ENCODE measurements at places on chromosomes 4 and X. TPM values are rescaled to one million over a fixed set of nuclear protein-coding genes. Genes with fewer than 3 reads are reported as not detected.

GRCh38 chr4:113591982-113592381, 169.6 kb downstream of the CAMK2D start:
- DNase-seq: no peak

DNA sequence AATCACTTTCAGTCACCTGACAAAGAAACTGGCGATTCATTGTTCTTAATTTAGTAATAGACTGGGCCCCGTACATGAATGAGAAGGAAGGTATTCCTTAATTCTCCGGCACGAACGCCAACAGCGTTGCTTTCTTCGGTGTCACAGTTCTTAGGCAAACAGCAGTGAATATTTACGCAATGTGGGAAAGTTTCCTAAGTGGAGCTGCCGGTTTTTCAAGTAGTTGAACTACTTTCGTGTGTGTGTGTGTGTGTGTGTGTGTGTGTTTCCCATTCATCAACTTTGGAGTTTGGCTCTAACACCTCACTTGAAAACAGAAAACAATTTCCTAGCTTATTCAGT, 651 bp downstream of the NXT2 start:
- peak; percentile 83 for DNase-seq

DNA sequence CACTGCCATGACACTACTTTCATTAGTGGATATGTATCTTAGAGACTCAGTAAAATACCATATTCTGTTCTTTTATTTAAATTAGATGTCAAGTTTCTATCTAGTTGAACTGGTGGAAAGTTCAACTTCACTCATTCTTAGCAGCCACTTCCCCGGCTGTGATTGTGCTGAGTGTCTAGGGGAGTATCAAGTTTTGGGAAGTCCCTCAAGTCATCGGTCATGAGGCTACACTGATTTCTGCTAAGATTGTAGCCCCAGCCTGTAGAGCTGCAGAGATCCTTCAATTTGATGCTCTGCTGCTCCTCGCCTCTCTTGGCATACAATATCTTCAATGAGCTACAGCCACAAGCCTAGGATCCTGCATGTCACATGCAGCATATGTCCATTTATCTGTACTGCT, 53.9 kb downstream of the DMP1 start:
- DNase-seq: no peak

GRCh38 chr4:124997124-124997523, 284.6 kb upstream of the ANKRD50 start:
- no peak for DNase-seq

DNA sequence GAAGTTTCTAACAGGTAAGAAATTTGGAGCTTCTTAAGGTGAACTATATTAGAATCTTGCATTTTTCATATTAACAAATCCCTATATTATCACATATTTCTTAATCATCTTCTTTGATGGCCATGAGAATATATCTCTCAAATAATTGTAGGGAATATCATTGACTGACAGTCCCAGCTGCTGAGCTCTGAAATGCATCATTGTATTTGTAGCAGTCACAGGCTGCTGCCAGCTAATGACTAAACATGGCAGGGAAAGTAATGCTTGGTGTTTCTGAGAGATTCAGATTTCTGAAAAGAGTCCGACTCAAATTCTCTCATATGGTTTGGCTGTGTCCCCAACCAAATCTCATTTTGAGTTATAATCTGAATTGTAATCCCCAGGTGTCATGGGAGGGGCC, 171.9 kb downstream of the TRAM1L1 start:
- no peak for DNase-seq

GRCh38 chr4:41232406-41232805, 18.1 kb upstream of the APBB2 start:
- no peak for DNase-seq

- DNase-seq: peak; percentile 12
Measured at GRCh38 chr4:85842540-85842939, 367.6 kb downstream of the ARHGAP24 start.

DNA sequence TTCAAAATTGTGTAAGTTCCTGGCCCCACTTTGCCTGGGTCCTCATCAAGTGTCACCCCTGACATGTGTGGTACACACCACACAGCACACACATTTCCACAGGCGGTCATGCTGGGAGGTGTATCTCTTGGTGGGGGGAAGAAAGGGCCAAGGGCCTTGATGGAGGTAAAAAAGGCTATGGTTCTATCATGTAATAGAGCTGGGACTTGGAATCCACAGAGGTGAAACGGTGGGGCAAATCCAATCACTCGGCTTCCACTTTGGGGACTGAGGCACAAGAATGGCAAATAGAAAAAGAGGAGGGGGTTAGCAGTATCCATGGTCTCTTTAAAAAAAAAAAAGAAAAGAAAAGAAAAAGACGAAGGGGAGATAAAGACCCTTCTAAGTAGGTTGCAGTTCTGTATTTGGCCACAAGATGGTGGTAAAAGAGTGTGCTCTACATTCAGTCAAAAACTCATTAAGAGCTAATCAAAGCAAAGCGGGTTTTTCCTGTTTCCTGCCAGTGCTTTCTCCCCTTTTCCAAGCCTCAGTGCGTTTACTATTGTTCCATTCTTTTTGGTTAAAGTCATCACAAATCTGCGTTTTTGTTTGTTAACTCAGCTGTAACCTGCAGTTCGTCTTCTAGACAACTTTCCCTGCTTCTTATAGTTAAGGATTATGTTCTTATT, 37.0 kb upstream of the ATP6AP2 start:
- DNase-seq: peak; percentile 82

GRCh38 chrX:68945603-68946228, 116.9 kb downstream of the EFNB1 start:
- DNase-seq: peak; percentile 48

GRCh38 chrX:143632625-143633410, 3.1 kb downstream of the SLITRK4 start:
- peak; percentile 22 for DNase-seq

DNA sequence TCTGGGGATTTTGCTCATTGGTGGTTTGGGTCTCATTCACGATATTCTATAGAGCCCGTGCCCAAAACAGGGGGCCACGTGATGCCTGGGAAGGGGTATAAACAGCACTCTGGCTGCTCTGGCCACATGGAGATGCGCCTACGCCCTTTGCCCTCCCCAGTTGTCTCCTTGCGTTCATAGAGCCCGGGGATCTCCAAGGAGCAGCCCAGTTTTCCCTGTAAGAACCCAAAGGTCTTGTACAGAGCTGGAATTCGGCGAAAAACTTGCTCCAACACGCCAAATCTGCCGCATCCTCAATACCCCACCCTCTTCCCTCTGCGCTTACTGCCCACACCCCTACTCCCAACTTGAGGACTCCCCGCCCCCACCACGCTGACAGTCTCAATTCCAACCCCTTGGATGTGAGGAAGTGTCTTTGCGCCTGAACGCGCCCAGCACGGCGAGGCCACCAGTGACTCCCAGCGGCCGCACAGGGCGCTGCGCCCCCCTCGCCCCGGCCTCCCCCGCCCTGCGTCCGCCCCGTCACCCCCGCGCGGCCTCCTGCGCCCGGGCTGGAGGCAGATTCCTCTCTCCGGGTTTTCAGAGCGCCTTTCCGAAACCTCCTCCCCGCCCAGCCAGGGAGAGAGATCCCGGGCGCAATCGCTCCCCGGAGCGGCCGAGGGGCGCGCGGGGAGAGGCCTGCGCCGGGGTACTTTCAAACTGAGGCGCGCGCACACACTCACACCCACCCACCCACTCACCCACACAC, at the start of gene NHS:
TSS of gene NHS (plus strand) at position 582 of the 748 bp plus-strand sequence. CDS start 558 bp downstream, outside the sequence.
- DNase-seq: peak; percentile 83

DNA sequence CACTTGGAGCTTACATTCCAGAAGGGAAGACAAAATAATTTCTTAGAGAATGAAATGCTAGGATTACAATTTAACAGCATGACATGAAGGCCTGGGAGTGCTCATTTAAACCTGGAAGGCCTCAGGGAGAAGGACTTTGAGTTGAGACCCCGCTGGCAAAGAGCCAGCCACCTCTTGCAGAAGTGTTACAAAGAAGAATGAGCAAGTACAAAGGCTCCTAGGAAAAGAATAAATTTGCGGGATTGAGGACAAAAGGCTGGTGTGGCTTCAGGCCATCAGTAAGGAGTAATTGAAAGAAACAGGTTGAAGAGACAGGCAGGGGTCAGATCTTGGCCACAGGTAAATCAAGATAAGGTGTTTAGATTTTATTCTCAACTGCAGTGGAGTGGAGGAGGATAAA, 3.1 kb upstream of the ELOVL6 start:
- no peak for DNase-seq

DNA sequence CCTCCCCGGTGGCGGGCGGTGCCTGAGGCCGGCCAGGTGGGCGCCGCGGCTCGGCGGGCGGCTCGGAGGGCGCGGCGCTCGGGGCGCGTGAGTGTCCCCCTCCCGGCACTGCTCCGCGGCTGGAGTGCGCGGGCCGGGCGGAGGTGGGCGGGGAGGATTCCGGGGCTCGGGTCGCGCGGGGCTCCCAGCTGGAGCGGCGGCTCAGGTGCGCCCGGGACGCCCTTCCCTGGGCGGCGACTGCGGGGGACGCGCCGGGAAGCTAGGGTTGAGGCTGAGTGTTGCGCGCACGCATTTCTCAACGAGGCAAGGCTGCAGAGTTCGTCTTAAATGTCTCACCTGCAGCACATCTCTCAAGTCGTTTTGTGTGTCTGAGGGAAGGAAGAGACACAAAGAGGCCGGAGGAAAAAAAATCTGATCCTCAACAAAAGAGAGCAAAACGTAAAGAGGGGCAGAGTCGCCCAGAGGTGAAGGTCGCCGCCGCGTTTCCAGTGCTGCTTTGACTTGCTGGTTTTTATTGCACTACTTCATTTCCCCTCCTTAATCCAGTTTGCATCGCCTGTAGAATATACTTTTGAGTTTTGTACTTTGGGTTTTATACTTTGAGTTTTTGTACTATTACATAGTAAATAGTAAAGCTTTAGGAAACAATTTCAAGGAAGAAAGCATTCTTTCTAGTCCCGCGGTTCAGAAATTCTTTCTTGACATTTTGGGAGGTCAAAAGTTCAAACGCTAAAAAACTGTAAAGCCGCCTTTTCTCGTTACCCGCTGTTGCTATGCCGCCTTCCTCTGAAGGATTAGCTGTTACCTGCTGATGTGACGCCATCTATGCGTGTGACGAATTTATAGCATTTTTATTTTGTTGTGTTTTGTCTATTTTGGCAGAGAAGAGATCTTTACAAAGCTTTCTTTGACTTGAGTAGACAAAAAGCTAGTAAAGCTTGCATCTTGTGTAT, 106.5 kb upstream of the STOX2 start:
- DNase-seq: no peak

- DNase-seq: no peak
Measured at GRCh38 chr4:183550345-183551093, 45.7 kb downstream of the ING2 start.

DNA sequence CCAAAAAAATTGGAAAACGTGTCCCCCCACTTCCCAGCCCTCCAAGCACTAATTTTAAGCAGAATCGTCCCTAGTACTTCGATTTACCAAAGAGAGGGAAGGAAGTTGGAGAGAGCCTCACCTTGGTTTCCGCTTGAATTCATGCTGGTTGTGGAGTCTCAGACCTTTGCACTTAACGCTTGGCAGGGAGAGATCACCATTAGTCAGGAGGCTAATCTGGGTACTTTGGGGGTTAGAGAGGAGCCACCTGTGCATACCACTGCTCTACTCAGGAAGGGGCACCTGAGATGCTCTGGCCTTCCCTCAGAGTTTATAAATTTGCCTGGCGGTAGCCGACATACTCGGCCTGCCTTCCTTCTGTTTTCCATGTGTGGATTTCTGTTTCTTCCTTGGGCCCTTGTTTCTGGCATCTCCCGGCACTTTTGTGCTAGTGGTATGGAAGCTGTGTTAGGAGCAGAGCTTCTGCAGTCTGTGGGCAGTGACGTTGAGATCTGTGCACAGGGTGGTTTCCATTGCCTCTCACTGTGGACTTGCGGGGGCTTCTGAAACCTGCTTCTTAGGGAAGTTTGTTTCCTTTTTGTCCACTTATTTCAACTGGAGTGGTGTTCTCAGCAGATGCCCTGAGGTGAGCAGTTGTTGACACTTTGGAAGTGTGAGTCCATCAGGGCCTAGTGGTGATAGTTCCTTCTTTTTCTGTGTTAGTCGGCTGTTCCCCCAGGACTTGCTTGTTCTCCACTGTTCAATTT, 104.2 kb downstream of the TMEM131L start:
- no peak for DNase-seq

GRCh38 chrX:117711782-117712181, 404.8 kb downstream of the KLHL13 start:
- DNase-seq: no peak

GRCh38 chrX:131802836-131803626, 220.1 kb upstream of the STK26 start:
- peak; percentile 63 for DNase-seq

DNA sequence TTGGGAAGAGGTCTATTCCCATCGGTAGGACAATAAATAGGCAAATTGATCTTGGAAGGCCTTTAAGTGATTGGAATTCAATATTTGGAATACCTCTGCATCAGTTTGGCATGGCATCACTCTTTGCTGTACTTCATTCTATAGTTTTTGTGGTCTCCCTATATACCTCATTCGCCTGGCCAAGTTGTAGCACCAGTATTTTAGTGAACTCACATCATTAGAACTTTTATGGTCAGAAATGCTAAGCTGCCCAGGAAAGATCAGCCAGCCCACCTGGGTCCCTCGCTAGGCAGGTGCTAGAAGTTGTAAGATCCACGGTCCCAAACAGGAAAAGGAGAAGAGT, 40.3 kb downstream of the ZCCHC13 start:
- no peak for DNase-seq

DNA sequence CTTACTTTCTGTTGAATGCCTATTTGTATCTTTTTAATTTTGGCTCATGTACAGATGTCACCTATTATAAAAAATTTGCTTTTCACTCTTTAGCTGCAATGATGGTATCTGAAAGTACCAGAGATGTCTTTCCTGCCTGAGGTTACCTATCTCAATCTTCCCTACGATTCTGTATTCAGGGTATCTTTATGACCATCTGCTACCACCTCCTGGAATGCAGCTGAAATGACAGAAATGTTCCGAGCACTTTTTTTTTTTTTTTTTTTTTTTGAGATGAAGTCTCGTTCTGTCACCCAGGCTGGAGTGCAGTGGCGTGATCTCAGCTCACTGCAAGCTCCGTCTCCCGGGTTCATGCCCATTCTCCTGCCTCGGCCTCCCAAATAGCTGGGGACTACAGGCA, 136.4 kb downstream of the REPS2 start:
- peak; percentile 61 for DNase-seq

DNA sequence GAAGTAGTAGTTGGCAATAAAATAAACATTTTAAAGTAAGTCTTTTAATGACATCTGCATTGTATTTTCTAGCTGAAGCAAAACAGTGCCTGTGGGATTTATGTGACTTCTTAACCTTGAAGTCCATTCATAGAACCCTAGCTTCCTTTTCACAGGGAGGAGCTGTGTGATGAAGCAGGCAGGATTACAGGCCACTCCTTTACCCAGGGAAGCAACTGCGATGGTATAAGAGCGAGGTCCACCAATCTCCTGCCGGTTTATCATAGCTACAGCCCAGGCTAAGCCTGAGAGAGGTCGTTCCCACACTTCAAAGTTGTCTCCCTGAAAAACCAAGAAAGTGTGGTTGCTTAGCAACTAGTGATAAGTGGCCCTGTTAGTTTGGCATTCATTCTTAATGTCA, 7.0 kb downstream of the RPL36A start:
- no peak for DNase-seq

FRMD7 gene
- not detected for total RNA-seq

CCDC160 gene
- 0.23 TPM for total RNA-seq

DRD5 gene
- total RNA-seq: not detected

CTAG2 gene
- not detected for total RNA-seq

FTHL17 gene
- total RNA-seq: not detected

NAT8L gene
- 2.0 TPM for total RNA-seq

CCDC158 gene
- total RNA-seq: not detected
